Central memory CD8-positive, alpha-beta T cell (primary cell): ENCODE measurements at places on chromosomes 12 and 14.
A peak's percentile ranks its signal among the peaks of the same experiment; 100 is the strongest.

DNA sequence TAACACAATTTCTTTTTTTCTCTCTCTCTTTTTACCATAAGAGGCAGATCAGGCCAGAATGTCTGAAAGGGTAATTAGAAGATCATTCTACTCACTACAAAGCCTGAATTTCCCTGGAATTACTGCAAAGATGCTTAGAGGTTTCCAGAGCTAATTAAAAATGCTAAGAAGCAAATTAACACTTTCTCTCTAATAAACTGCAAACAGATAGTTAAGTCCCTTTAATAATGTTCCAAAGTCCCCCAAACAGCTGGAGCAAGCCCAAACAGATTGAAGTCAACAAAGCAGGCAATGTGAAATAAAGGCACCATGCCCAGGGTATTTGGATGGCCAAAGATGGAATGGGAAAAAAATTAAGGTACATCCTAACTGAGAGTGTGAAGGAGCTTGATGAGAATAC is 208.8 kb upstream of the LRFN5 start:
- no peak overlapping the region for H3K27ac ChIP-seq
- no peaks in the 10 kb centered on the region for H3K27me3 ChIP-seq
- DNase-seq: no peak
- no peak overlapping the region for H3K4me3 ChIP-seq
- no peaks in the 10 kb centered on the region for H3K4me1 ChIP-seq
- H3K36me3 ChIP-seq: no peaks in the 10 kb centered on the region

DNA sequence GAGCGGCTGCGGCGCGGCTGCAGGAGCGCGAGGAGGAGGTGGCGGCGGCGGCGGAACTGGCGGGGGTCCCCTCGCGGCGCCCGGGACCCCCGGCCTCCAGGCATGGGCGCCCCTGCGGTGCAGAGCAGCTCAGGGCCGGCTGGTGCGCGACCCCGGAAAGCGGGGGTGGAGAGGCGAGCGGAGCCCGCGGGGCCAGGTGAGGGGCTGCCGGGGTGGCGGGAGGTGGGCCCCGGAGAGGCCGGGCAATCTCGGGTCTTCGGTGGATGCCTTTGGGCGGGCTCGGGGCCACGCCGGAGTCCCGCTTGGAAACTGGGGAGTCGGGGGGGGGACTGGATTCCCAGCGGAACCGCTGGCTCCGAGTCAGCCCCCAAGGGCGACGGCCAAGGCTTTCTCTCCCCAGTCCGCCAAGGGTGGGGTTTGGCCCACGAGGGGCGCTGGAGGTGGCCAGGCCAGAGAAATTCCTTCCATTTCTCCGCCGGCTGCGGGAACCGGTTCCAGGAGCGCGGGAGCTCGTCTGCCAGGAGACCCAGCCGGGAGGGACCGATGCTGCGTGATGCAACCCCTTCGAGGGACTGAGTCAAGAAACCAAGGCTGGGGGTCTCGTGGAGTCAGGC is 13.9 kb upstream of the NR4A1 start:
- H3K27me3 ChIP-seq: no peaks in the 10 kb centered on the region
- H3K27ac ChIP-seq: no peak overlapping the region
- peak overlapping the region; percentile 45 for H3K4me3 ChIP-seq
- H3K4me1 ChIP-seq: peaks cover 28% of the 10 kb centered on the region

DNA sequence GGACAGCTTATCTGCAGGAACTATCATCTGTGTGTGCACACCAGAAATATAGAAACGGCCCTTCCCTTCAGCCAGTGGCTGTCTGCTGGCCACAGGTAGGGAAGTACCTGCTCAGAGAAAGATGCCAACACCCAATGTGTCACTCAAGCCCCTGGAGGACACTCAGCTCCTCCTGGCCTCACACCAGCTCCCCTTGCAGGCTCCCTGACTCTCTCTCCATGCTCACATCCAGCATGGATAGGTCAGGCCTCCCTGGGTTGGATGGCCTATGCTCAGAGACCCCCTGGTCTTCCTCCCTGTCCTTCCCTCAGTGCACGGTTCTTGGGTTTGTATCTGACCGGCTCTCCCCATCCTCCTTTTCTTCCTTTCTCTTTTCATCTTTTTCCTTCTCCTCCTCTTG is 202.1 kb downstream of the BCL11B start:
- H3K4me1 ChIP-seq: peaks cover 5% of the 10 kb centered on the region
- DNase-seq: no peak
- H3K4me3 ChIP-seq: no peak overlapping the region
- H3K36me3 ChIP-seq: peaks cover 2% of the 10 kb centered on the region
- no peaks in the 10 kb centered on the region for H3K27me3 ChIP-seq
- H3K27ac ChIP-seq: peak overlapping the region; percentile 15

DNA sequence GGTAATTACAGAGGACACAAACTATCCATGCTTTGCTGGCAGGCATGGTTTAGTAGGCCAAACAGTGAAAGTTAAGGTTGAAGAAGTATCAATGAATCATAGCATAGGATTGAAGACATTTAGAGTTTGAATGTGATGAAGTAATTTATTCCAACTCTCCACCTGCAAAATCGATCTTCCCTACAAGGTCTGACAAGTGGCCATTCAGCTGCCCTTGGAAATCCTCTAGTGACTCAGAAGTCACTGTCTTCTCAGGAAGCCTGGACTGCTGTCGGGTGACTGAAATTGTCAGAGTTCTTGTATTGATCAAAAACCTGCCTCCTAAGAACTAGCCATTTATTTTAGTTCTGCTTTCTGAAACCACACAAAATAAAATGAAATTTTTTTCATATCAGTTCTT is 17.7 kb upstream of the STXBP6 start:
- no peak overlapping the region for H3K4me3 ChIP-seq
- H3K4me1 ChIP-seq: no peaks in the 10 kb centered on the region
- no peak overlapping the region for H3K27ac ChIP-seq
- no peak for DNase-seq
- peaks cover 44% of the 10 kb centered on the region for H3K27me3 ChIP-seq
- no peaks in the 10 kb centered on the region for H3K36me3 ChIP-seq

GRCh38 chr12:42141981-42142606 is 2.6 kb downstream of the GXYLT1 start:
- peaks cover 45% of the 10 kb centered on the region for H3K4me1 ChIP-seq
- H3K27ac ChIP-seq: no peak overlapping the region
- H3K36me3 ChIP-seq: peaks cover 8% of the 10 kb centered on the region
- no peaks in the 10 kb centered on the region for H3K27me3 ChIP-seq

GRCh38 chr14:89430391-89431236 is 13.6 kb upstream of the FOXN3 start:
- H3K4me3 ChIP-seq: peak overlapping the region; percentile 78
- peaks cover 11% of the 10 kb centered on the region for H3K36me3 ChIP-seq
- DNase-seq: peak; percentile 31
- no peaks in the 10 kb centered on the region for H3K27me3 ChIP-seq
- H3K4me1 ChIP-seq: peaks cover 40% of the 10 kb centered on the region

- no peaks in the 10 kb centered on the region for H3K4me1 ChIP-seq
- no peak overlapping the region for H3K4me3 ChIP-seq
- H3K27ac ChIP-seq: no peak overlapping the region
- no peaks in the 10 kb centered on the region for H3K27me3 ChIP-seq
Measured at GRCh38 chr12:51187370-51187987, 14.5 kb upstream of the TFCP2 start.

DNA sequence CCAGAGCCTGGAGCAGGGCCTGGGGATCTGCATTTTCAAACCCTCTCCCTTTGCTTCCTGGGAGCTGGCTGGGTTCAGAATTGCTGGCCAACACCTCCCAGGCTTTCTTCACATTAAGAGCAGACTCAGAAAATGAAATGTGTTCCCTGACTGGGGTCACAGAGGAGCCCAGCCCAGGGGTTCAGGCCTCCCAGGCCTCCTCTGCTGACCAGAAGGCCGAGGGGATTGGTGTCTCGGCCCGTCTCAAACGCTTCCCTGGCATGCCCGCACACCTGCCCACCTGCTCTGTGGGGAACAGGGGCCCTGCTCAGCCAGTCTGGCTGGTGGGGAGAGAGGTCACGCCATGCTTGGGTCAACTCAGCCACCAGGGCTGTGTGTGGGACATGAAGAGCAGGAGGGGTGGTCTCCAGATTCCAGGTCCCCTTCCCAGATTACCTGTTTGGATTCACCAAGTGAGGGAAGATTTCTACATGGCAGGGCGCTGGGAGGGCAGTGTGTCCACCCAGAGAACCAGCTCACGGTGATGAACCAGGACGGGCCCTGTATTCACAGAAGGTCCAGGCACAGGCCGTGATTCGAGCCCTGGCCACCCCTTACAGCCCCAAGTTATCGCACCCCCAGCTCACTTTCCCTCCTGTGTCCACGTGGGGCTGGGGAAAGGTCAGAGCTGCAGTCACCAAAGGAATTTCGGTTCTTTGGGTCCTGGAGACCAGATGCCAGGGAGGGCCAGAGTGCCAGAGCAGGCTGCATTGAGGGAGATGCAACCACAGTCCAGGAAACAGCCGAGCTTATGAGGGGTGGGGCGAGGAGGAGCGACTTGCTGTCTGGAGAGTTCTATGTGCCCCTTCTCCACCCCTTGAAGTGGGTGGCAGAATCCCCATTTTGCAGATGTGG is 55.2 kb upstream of the RIN3 start:
- no peaks in the 10 kb centered on the region for H3K27me3 ChIP-seq
- no peaks in the 10 kb centered on the region for H3K36me3 ChIP-seq
- peaks cover 35% of the 10 kb centered on the region for H3K4me1 ChIP-seq
- no peak overlapping the region for H3K4me3 ChIP-seq

DNA sequence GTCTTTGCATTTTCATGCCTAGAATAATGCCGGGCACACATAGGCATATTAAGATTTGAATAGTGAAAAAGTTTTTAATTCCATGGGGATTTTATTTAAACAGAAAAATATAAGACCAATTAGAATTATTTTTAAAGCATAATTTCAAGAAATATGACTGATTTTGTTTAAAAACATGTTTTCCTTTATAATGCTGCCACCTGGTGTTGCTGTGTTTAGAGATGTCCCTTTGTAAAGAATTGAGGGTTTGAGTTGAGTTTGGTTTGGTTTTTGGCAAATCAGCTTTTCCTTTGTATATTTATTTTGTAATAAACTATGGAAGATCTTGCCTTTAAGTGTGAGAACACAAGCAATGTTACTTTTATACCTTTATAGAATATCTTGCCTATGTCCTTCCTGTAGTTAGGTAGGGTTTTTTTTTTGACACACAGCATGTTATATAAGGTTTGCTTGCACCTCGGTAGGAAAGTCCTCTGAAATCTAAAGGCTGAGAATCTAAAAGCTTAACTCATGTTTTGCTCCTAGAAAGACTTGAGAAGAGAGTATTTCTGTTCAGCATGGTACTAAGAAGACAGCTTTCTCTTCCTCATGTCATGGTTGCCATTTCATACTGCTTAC is 31.4 kb upstream of the SNAPC1 start:
- H3K27me3 ChIP-seq: no peaks in the 10 kb centered on the region
- peaks cover 76% of the 10 kb centered on the region for H3K36me3 ChIP-seq
- peaks cover 6% of the 10 kb centered on the region for H3K4me1 ChIP-seq
- no peak overlapping the region for H3K27ac ChIP-seq
- H3K4me3 ChIP-seq: no peak overlapping the region
- no peak for DNase-seq

GRCh38 chr14:44995770-44996294 is 33.8 kb downstream of the TOGARAM1 start:
- no peaks in the 10 kb centered on the region for H3K27me3 ChIP-seq
- no peak for DNase-seq
- H3K27ac ChIP-seq: no peak overlapping the region

DNA sequence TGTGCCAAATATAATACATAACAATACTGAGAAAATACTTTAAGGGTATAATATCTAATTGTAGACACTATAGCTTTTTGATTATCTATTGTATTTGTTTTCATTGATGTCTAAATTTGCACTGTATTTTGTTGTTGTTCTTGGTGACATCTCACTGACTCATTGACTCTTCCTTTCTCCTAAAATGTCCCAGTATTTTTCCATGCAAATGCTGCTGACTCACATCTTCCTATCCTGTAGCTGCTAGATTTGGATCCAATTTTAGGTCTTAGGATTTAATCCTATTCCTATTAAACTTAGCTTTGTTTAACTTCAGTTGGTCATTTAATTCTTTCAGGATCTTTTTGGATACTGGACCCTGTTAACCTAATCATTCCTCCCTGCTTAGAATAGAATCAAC is 148.5 kb downstream of the TMTC2 start:
- DNase-seq: no peak
- no peak overlapping the region for H3K4me3 ChIP-seq
- no peak overlapping the region for H3K27ac ChIP-seq
- H3K4me1 ChIP-seq: no peaks in the 10 kb centered on the region
- no peaks in the 10 kb centered on the region for H3K27me3 ChIP-seq
- no peaks in the 10 kb centered on the region for H3K36me3 ChIP-seq

DNA sequence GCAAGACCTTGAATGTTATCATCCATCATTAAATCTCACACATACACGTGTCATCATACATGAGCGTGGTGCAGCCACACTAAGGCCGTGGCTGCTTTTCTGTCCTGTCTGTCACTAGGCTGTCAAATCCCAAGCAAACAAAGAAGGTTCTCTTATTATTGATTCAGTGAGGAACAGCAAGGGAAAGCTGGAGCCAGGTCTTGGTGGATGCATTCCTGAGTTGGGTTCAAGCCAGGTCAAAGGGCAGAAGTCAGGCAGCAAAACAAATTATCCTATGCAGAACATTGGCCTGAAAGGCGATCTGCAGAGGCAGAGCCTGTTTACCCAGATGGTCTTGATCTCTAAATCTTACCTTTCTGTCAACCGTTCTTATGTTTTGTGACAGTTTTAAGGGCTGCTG is 252.3 kb downstream of the NEDD1 start:
- no peaks in the 10 kb centered on the region for H3K36me3 ChIP-seq
- no peak overlapping the region for H3K4me3 ChIP-seq
- no peak for DNase-seq
- peaks cover 17% of the 10 kb centered on the region for H3K27me3 ChIP-seq
- H3K4me1 ChIP-seq: no peaks in the 10 kb centered on the region
